Cardiac muscle cell (in vitro differentiated cells and primary cell): ENCODE measurements at places on chromosomes 5 and 9. TPM values are rescaled to one million over a fixed set of nuclear protein-coding genes. Genes with fewer than 3 reads are reported as not detected.

DNA sequence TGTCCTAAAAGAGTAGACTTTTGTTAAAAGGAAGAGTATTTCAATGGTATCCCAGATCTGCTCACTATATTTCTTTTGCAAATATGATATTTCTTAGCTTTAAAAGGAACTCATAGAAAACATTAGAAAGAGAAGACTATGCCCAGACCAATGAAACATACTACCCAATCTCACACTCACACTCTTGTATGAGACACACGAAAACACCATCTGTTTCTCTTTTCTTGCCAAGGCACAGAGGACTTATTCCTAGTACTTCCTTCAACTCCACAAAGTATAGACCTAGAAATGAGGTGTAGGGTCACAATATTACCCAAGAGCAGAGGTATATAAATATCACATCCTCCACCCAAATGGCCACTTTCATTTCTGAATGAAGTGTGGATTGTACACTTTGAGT, 292.4 kb upstream of the ACO1 start:
- no peak for DNase-seq

GRCh38 chr9:76595645-76596044, 136.7 kb downstream of the GCNT1 start:
- no peak for DNase-seq

DNA sequence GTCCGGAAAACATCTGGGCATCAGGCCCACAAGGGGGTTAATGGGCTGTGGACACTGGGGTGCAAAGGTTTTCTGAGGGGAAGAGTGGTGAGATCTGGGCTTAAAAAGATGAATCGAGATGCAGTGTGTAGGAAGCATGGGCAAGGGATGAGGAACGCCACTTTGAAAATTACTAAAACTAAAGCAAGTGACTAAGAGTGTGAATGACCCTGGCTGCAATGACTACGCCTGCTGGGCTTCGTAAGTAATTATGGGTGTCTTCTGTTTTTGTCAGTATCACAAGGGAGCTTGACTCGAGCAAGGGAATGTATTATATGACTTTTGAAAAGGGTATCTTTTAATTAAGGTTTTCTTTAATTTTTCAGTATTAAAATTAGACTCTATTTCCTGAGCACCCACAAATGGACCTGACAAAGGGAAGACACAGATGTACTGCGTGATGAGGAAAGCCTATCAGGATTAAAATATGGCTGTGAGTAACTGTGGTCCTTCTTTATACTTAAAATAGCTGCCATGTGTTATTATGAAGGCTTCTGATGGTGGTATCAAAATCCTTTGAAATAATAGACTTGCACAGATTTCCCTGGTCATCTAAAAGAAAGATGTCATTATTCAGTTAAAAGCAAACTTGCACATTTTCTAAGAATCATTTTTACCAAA, 4.2 kb downstream of the CTXN3 start:
- DNase-seq = no peak

GRCh38 chr9:33227008-33227398, 13.0 kb upstream of the SPINK4 start:
- no peak for DNase-seq

GRCh38 chr9:88852794-88853193, 138.5 kb upstream of the S1PR3 start:
- DNase-seq = no peak

GRCh38 chr9:1170918-1171317, 120.8 kb downstream of the DMRT2 start:
- DNase-seq = no peak

DNA sequence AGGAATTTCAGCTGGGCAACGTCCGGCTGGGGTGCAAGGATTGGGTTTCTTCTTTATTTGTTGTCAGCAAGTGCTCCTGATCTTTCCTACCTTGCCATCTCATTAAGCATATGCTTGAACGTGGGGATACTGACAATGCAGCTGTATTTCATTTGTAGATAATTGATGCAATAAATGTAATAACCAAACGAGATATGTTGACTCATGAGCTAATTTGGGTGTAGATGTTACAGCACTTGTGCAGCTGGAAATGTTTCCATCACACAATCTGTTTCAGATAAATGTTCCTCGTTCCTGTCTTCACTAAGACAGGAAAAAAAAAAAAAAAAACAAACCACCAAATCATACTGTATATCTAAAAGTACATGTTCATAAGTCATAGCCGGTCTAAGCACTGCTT, 123.8 kb downstream of the DMRT2 start:
- no peak for DNase-seq

- no peak for DNase-seq
These were observed 116.6 kb downstream of the FAM170A start for GRCh38 chr5:119745976-119746375.

DNA sequence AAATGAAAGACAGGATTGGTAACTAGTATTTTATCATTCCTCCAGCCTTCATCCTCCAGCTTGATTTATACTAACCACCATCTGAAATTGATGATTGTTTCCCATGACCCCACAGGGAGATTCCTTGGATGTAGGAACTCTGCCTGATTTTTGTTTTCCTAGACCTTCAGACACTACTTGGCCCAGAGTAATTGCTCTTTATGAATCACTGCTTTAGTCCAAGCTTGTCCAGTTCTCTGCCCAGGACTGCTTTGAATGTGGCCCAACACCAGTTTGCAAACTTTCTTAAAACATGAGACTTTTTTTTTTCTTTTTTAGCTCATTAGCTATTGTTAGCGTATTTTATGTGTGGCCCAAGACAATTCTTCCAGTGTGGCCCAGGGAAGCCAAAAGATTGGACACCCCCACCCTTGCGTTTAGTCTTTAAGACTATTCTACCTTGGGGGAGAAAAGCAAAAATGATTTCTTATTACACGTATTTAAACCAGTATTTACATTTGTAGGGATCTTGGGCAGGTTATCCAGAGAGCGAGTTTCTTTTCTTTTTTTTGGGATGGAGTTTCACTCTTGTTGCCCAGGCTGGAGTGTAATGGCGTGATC, 18.4 kb downstream of the BASP1 start:
- no peak for DNase-seq

- no peak for DNase-seq
These were observed 31.2 kb downstream of the CEP72 start for GRCh38 chr5:643351-643801.

- DNase-seq = no peak
These were observed 30.9 kb upstream of the NXNL2 start for GRCh38 chr9:88503845-88504764.

The FOXD1 gene
- total RNA-seq = 0.11 TPM in 1 of 2 replicates, not detected in the other

The AK8 gene
- 0.25 and 0.83 TPM in 2 replicates for total RNA-seq

The BOD1 gene
- 94.9 and 96.3 TPM in 2 replicates for total RNA-seq
